Neural crest cell (in vitro differentiated cells): ENCODE measurements at places on chromosomes 6 and 20. TPM values are rescaled to one million over a fixed set of nuclear protein-coding genes. Genes with fewer than 3 reads are reported as not detected.

SERAC1 gene
- 11.3 and 12.2 TPM in 2 replicates for total RNA-seq

- DNase-seq = no peak
- no peak overlapping the region for H3K4me3 ChIP-seq
- H3K36me3 ChIP-seq = no peaks in the 10 kb centered on the region
- H3K27ac ChIP-seq = no peak overlapping the region
- H3K27me3 ChIP-seq = no peaks in the 10 kb centered on the region
Observed at GRCh38 chr6:37033819-37034795, 28.7 kb downstream of the FGD2 start.

MPIG6B gene
- not detected in 2 replicates for total RNA-seq

- no peaks in the 10 kb centered on the region for H3K4me1 ChIP-seq
- H3K27ac ChIP-seq = no peak overlapping the region
Observed at GRCh38 chr6:134111062-134111677, 58.7 kb upstream of the SLC2A12 start.

GRCh38 chr6:158662954-158663624, 13.2 kb downstream of the SYTL3 start:
- H3K36me3 ChIP-seq = no peaks in the 10 kb centered on the region
- H3K4me1 ChIP-seq = peaks cover 5% of the 10 kb centered on the region
- H3K27me3 ChIP-seq = peaks cover 49% of the 10 kb centered on the region
- no peak overlapping the region for H3K4me3 ChIP-seq
- no peak for DNase-seq
- no peak overlapping the region for H3K27ac ChIP-seq

DNA sequence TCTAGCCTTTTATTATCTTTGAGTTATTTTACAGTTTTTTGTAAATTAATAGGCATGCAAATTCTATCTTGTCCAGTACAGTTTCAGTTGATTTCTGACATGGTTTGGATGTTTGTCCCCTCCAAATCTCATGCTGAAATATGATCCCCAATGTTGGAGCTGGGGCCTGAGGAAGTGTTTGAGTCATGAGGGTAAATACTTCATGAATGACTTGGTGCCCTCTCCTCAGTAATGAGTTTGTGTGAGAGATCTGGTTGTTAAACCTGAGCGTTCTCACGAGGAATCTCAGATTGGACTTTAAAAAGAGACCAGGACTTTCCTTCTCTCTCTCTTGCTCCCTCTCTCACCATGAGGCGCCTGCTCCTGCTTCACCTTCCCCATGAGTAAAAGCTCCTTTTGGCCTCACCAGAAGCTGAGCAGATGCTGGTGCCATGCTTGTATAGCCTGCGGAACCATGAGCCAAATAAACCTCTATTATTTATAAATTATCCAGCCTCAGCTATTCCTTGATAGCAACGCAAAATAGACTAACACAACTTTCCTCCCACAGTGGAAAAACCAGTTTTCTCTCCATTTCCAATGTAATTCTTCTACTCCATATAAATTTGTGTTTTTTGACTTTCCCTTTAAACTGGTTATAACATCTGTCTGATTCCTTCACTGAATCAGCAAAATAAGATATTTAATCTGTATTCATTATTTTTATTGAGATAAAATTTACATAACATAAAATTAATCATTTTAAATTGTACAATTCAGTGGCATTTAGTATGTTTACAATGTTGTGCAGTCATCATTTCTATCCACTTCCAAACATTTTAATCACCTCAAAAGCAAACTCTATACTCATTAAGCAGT, 78.7 kb upstream of the PRSS16 start:
- no peak for DNase-seq
- H3K4me1 ChIP-seq = no peaks in the 10 kb centered on the region
- H3K4me3 ChIP-seq = no peak overlapping the region
- no peaks in the 10 kb centered on the region for H3K27me3 ChIP-seq
- no peak overlapping the region for H3K27ac ChIP-seq
- peaks cover 4% of the 10 kb centered on the region for H3K36me3 ChIP-seq

DNA sequence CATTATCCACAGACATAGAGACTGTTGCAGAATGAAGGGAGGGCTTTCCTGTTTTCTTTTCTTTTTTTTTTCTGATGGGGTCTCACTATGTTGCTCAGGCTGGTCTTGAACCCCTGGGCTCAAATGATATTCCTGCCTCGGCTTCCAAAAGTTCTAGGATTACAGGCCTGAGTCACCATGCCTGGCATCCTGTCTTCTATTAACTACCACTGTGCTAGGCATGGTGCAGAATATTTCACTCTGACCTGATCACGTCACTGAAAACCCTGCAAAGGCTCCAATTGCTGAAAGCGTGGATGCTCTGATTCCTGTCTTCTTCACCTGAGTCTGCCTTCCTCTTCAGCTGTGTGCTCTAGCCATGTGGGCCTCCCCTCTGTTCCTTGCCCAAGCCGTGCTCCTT, 8.5 kb upstream of the DNMT3B start:
- peak overlapping the region; percentile 0 for H3K27ac ChIP-seq
- H3K4me1 ChIP-seq = peaks cover 17% of the 10 kb centered on the region
- no peaks in the 10 kb centered on the region for H3K36me3 ChIP-seq
- DNase-seq = no peak
- H3K4me3 ChIP-seq = no peak overlapping the region

DNA sequence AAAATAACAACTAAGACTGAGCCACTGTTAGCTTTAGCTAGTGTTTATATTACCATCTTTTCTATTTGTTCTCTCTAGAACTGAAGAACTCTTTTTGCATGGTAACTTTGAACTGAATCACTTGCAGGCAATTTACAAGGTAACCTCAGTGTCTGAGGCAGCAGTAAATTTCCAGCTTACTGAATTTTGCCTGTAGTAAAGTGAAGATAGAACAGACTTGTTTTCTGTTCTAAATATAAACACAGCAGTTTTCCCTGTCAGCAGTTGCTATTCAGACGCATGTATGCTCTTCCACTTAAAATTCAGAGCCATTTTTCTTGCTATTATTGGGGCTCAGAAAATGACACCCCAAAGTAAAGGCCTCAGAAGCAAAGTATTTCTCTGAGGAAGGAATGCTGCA, 974.0 kb upstream of the GJE1 start:
- no peak overlapping the region for H3K27ac ChIP-seq
- H3K4me3 ChIP-seq = no peak overlapping the region
- DNase-seq = no peak
- no peaks in the 10 kb centered on the region for H3K27me3 ChIP-seq

C6orf52 gene
- total RNA-seq = 5.3 and 8.2 TPM in 2 replicates

- peaks cover 25% of the 10 kb centered on the region for H3K4me1 ChIP-seq
- no peak overlapping the region for H3K27ac ChIP-seq
- no peaks in the 10 kb centered on the region for H3K27me3 ChIP-seq
- no peak overlapping the region for H3K4me3 ChIP-seq
- H3K36me3 ChIP-seq = peaks cover 2% of the 10 kb centered on the region
- no peak for DNase-seq
Observed at GRCh38 chr6:21808045-21808470, 214.5 kb downstream of the SOX4 start.

TGM2 gene
- total RNA-seq = 1.2 and 1.4 TPM in 2 replicates

DNA sequence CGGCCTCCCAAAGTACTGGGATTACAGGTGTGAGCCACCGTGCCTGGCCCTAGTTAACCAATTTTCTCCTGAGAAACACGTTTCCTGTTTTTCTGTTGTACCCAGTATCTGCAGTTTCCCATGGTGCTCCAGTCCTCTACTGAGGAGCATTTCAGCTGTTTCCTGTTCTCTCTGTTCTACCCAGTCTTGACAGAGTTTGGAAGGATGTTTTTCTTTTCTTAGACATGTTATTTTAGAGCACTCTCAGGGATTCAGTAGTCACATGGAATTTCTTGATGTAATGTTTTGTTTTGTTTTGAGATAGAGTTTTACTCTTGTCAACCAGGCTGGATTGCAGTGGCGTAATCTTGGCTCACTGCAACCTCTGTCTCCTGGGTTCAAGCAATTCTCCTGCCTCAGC, 129.8 kb upstream of the TIAM2 start:
- H3K4me3 ChIP-seq = no peak overlapping the region
- H3K36me3 ChIP-seq = no peaks in the 10 kb centered on the region
- peak overlapping the region; percentile 57 for H3K27ac ChIP-seq
- no peak for DNase-seq
- no peaks in the 10 kb centered on the region for H3K27me3 ChIP-seq

- peaks cover 3% of the 10 kb centered on the region for H3K4me1 ChIP-seq
- H3K27ac ChIP-seq = no peak overlapping the region
- peaks cover 4% of the 10 kb centered on the region for H3K27me3 ChIP-seq
- no peak overlapping the region for H3K4me3 ChIP-seq
- no peaks in the 10 kb centered on the region for H3K36me3 ChIP-seq
Observed at GRCh38 chr20:3690413-3690812, 8.6 kb upstream of the ADAM33 start.

DNA sequence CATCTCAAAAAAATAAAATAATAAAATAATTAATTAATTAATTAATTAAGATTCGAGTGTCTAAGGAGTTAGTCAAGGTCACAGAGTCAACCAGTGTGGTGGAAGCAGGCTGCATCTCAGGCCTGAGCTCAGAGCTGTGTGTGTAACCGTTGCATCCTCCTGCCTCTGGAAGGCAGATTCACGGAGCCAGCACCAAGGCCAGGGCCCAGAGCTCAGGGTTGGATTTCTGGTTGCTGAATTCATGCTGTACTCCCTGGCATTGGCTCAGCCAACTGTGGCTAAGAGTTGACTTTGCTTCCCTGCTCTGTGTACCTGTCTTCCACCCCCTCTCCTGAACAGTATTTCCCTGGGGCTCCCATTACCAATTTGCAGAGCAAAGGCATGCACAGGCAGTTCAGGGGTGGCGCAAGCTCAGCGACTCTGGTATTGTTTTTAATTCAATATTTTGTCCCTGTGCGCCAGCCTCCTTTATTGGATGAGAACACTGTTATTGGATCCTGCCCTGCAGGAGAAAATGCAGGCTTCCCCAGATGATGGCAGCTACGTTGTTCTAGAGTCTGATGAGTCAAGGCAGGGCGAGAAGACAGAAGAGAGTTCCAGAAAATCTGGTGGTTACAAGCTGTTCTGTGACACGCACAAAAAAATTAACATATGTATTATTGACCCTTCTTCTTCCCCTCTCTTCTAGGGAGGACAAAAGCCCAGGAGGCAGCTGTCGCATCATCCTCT, 12.3 kb upstream of the CTNNBL1 start:
- no peaks in the 10 kb centered on the region for H3K4me1 ChIP-seq
- no peak for DNase-seq
- no peaks in the 10 kb centered on the region for H3K36me3 ChIP-seq
- H3K27me3 ChIP-seq = peaks cover 54% of the 10 kb centered on the region
- H3K4me3 ChIP-seq = no peak overlapping the region
- no peak overlapping the region for H3K27ac ChIP-seq

DNA sequence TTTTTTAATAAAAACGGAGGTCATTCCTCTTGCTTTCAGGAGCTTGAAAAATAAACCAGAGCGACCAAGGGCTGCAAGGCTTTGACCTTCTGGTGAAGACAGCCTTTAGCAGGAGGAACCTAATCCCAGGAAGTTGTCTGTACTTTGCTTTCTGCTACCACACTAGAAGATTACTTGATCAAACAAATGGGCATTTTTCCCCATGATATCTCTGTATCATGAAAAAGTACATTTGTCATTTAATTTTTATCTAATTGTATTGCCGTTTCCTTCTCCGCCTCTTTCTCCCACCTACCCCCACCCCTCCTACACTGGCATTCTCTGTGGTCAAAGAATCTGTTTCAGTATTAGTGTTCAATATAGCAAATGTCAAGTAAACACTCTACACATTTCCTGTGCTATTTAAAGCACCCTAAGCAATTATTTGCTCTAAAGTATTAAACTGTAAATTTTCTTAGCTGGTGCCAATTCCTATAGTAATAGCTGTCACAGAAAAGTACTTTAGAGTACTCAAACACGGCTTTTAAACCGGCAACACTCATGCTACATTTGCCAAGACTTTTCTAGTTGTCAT, 29.7 kb downstream of the ATXN1 start:
- H3K27me3 ChIP-seq = no peaks in the 10 kb centered on the region
- no peak for DNase-seq
- H3K4me3 ChIP-seq = no peak overlapping the region
- peaks cover 7% of the 10 kb centered on the region for H3K4me1 ChIP-seq

DNA sequence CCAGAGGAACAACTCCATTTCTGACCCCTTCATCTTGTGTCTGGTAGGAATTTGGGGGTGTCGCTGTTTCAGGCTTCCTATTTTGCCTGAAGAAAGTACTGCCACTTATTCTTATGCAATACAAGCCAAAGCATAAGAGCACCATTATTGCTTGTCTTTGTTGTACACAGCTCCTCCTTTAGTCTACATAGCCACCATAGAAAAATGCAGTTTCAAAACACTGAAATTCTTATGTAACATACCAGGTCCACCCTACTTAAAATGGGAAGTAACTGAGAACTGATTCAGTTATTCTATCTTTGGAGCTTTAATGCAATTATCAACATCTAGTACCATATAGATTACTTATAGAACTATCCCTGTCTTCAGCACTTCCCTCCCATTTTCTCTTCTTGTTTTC, 255.5 kb downstream of the ARHGAP18 start:
- H3K36me3 ChIP-seq = no peaks in the 10 kb centered on the region
- no peaks in the 10 kb centered on the region for H3K27me3 ChIP-seq
- no peaks in the 10 kb centered on the region for H3K4me1 ChIP-seq
- H3K4me3 ChIP-seq = no peak overlapping the region

GRCh38 chr6:118780668-118781067, 113.3 kb upstream of the ASF1A start:
- H3K4me3 ChIP-seq = no peak overlapping the region
- DNase-seq = no peak
- peaks cover 46% of the 10 kb centered on the region for H3K4me1 ChIP-seq
- no peaks in the 10 kb centered on the region for H3K27me3 ChIP-seq
- no peak overlapping the region for H3K27ac ChIP-seq
- H3K36me3 ChIP-seq = no peaks in the 10 kb centered on the region

GRCh38 chr6:116969211-116969863, 92.3 kb downstream of the RFX6 start:
- DNase-seq = peak; percentile 29
- no peaks in the 10 kb centered on the region for H3K4me1 ChIP-seq
- H3K4me3 ChIP-seq = no peak overlapping the region
- peaks cover 41% of the 10 kb centered on the region for H3K27me3 ChIP-seq
- no peaks in the 10 kb centered on the region for H3K36me3 ChIP-seq
- H3K27ac ChIP-seq = no peak overlapping the region

GRCh38 chr20:62142252-62143080, 728 bp downstream of the PSMA7 start:
- H3K27ac ChIP-seq = peak overlapping the region; percentile 94
- H3K36me3 ChIP-seq = peaks cover 20% of the 10 kb centered on the region
- no peak for DNase-seq
- H3K4me3 ChIP-seq = peak overlapping the region; percentile 98
